ENCODE measurements at places on chromosomes 6 and 20. TPM values are rescaled to one million over a fixed set of nuclear protein-coding genes. Genes with fewer than 3 reads are reported as not detected.

DNA sequence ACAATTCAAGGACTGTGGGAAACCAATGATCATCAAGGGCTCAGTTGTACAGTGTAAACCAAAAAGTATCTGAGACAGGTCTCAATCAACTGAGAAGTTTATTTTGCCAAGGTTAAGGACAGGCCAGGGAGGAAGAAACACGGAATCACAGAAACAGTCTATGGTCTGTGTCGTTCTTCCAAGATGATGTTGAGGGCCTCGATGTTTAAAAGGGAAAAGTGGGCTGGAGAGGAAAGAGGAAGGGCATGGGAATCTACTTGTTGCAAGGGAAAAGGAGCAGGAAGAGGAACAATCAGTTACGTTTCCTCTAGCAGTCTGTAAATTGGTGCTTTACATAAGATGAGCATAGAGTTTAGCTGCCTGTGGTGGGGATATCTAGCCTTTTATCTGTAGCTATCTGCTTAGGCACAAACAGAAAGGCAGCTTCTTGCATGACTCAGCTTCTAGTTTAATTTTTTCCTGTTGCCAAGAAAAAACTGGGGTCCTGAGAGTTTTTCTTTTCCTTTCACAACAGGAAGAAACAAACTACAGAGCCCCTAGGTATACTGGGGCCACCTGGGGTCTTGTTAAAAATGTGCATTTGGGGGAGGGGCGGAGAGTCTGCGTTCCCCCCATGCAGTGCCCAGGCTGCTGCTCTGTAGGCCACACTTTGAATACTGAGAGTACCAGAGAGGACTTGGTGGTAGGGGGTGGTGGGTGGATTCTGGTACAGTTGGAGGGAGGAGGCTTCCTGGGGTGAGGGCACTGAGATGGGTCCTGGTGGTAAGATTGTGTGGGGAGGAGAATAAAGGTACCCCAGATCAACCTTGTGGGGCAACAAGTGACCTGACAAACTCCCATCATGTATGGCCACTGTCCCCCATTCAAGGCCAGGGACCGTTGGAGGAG is 35.3 kb upstream of the EZR start:
- no peaks in the 10 kb centered on the region for H3K36me3 ChIP-seq
- peak overlapping the region; percentile 24 for H3K4me3 ChIP-seq
- peaks cover 52% of the 10 kb centered on the region for H3K4me1 ChIP-seq
- DNase-seq = peak; percentile 83

- H3K36me3 ChIP-seq = no peaks in the 10 kb centered on the region
- H3K4me1 ChIP-seq = no peaks in the 10 kb centered on the region
- no peak overlapping the region for H3K27ac ChIP-seq
- H3K27me3 ChIP-seq = no peaks in the 10 kb centered on the region
Measured at GRCh38 chr6:53939830-53940229, 145.0 kb downstream of the LRRC1 start.

DNA sequence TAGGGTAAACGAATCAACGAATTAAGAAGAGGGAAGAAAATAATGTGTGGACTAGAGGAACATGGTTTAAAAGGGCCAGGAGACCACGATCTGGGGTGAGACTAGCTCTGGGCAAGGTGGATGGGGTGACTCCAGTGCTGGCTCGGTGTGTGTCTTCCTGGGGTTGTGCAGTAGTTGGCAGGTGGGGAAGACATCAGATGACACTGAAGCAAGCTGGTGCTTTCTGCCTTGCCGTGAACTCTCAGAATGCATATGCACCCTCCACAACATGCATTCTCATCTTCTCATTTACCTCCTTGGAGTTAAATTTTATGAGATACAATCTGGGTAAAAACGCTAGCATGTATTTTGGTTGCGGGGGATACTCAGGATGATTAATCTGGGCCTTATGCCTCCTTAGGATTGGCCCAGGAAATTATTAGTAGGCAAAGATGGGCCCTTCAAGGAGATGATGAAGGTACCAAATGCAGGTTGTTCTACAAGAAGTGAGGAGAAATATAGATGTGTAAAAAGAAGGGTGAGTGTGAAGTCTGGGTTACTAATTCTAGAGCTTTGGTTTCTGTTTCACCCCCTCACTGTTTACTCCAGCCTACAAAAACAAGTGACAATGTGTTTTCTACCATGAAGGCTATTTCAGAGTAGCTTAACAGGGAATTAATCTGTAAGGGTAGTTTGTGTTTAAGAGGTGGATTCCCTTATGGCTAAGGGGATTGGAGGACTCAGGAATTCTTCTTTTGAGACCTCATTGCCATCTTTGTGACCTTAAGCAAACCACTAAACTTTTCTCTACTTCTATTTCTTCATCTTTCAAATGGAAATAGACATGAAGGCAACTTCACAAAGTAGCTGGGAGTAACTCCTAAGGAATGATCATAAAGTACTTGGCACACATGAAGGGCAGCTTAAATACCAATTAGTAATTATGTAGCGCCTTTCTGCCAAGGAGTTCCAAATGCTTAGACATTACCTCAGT is 71.0 kb upstream of the SUPT3H start:
- H3K4me1 ChIP-seq = peaks cover 5% of the 10 kb centered on the region
- DNase-seq = no peak
- no peak overlapping the region for H3K4me3 ChIP-seq
- no peak overlapping the region for H3K27ac ChIP-seq
- H3K36me3 ChIP-seq = no peaks in the 10 kb centered on the region

DNA sequence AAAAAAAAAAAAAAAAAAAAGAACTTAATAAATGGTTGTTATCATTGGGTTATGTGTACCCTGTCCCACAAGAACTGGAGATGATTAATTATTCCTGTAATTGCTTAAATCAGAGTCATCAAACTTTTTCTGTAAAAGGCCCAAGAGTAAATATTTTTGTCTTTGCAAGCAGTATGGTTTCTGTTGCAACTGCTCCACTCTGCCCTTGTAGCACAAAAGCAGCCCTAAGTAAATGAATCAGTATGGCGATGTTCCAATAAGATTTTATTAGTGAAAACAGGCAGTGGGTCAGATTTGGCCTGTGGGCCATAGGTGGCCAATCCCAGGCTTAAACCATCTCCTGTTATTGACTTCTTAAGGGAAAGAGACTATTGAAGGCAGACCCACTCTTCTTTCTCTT is 252.7 kb downstream of the TSHZ2 start:
- H3K4me1 ChIP-seq = no peaks in the 10 kb centered on the region
- H3K27ac ChIP-seq = no peak overlapping the region
- no peak overlapping the region for H3K4me3 ChIP-seq
- H3K36me3 ChIP-seq = no peaks in the 10 kb centered on the region

DNA sequence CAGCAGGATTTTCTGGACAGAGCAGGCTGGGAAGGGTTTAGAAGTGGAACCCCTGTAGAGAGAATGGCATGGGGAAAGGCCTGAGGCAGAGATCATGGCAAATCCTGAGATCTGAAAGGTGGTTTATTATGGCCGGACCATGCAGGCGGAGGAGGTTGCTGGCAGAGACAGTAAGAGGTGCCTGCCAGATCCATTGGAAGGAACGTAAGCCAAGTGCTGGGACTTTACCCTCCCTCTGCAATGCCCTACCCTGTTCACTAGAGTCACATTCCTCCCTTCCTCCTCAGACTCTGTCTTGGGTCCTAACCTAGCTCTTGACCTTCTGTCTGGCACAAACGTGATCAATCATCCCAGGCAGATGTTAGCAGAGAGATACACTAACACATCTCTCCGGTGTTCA is 66.4 kb upstream of the SLC22A23 start:
- no peaks in the 10 kb centered on the region for H3K4me1 ChIP-seq
- no peak for DNase-seq
- H3K36me3 ChIP-seq = no peaks in the 10 kb centered on the region
- H3K27me3 ChIP-seq = peaks cover 79% of the 10 kb centered on the region
- H3K27ac ChIP-seq = no peak overlapping the region

DNA sequence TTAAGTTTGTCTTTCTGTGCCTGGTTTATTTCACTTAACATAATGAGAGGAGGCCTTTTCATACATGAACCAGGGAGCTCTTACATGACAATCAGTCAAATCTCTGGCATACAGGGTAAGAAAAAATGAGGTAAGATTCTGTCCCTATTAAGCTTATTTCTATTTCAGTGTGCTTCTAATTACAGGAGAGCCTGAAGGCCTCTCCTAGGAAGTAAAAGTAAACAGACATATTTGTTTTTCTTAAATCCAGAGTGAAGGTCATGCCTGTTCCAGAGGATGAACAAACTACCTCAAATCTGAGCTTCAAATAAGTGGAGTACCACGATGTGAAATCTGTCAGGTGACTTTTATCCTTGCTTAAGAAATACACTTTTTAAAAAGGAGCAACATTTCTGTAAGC is 72.6 kb downstream of the POPDC3 start:
- peaks cover 27% of the 10 kb centered on the region for H3K27me3 ChIP-seq
- H3K4me3 ChIP-seq = no peak overlapping the region
- no peak overlapping the region for H3K27ac ChIP-seq
- no peaks in the 10 kb centered on the region for H3K4me1 ChIP-seq

The NCOA5 gene
- total RNA-seq = 19.4 TPM

DNA sequence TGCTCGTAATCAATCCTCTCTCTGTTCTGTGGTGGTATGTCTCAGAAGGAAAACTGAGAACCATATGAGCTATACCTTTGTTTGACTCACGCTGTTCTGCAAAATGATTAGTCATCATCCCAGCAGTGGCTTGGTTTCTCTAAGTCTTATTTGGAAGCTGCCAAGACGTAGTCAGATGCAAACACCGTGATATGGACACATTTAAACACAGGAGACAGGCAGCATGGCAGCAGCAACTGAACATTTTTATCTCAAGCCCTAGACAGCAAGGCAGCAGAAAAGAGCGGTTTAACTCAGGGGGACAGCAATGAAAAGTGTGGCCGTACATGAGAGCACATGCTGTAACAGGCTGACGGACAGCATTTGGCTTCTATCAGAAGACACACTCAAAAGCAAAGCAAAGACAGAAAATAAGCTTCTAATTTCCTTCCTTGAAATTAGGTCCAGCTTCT is 1295.1 kb downstream of the EPHA7 start:
- no peaks in the 10 kb centered on the region for H3K27me3 ChIP-seq
- DNase-seq = no peak
- H3K27ac ChIP-seq = no peak overlapping the region
- no peak overlapping the region for H3K4me3 ChIP-seq
- no peaks in the 10 kb centered on the region for H3K36me3 ChIP-seq

DNA sequence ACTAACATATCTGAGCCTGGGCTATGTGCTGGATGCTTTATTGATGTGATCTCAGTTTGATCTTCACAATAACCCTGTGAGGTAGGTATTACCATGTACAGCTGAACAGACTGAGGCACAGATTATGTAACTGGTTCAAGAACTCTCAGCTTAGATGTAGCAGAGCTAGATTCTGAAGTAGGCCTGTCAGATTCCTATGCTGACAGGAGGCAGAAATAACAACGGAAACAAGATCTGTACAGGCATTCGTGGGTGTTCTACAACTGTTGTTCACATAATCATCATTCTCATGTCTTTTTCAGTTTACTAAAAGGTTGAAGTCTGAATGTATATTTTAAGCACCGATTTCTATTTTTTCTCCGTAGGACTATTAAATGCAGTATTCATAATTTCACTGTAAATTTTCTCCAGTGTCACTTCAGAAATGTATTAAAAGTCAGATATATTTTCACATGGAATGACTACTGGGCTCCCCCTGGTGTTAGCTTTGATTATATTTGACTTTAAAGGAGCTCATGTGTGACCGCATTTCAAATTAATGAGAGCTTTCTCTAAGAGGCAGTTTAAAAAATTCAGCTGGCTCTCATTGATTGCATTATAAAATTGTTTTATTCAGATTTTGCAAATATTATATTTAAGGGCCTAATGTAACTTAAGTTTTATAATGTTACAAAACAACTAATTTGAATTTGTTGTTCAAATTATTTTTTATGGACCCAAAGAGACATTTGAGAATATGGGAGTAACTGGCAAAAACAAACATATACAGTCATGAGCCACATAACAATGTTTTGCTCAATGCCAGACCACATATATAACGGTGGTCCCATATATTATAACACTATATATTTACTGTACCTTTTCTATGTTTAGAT is 36.4 kb upstream of the SLC17A4 start:
- H3K4me1 ChIP-seq = no peaks in the 10 kb centered on the region
- peaks cover 2% of the 10 kb centered on the region for H3K27me3 ChIP-seq
- no peak overlapping the region for H3K27ac ChIP-seq
- peak; percentile 54 for DNase-seq

DNA sequence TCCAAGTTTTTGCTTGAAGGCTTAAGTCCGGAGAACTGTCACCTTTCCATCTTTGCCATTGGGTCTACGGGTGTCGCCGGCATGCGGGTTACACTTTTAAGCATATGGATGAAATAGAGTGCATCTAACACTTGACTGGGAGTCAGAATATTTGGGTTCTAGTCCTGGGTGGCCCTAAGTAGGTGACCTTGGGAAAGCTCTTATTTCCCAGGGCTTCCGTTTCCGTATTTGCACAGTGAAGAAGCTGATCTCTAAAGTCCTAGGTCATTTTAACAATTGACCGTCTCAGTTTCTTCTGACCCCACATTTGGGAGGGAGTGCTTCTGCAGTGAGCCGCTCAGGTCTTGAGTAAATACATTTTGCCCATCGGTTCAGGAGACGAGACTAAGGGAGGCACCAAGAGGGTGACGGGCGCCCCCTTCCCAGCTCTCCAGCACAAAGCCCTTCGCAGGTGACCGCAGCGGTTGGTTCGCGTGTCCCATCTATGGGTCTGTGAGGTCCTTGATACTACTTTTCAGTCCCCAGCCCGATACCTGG is 651 bp upstream of the BLTP3A start:
- peaks cover 3% of the 10 kb centered on the region for H3K36me3 ChIP-seq
- peak overlapping the region; percentile 95 for H3K27ac ChIP-seq
- peak overlapping the region; percentile 68 for H3K4me3 ChIP-seq
- H3K27me3 ChIP-seq = no peaks in the 10 kb centered on the region

The ENPP4 gene
- 0.07 TPM for total RNA-seq

The TNNC2 gene
- total RNA-seq = not detected

The OTOR gene
- not detected for total RNA-seq

DNA sequence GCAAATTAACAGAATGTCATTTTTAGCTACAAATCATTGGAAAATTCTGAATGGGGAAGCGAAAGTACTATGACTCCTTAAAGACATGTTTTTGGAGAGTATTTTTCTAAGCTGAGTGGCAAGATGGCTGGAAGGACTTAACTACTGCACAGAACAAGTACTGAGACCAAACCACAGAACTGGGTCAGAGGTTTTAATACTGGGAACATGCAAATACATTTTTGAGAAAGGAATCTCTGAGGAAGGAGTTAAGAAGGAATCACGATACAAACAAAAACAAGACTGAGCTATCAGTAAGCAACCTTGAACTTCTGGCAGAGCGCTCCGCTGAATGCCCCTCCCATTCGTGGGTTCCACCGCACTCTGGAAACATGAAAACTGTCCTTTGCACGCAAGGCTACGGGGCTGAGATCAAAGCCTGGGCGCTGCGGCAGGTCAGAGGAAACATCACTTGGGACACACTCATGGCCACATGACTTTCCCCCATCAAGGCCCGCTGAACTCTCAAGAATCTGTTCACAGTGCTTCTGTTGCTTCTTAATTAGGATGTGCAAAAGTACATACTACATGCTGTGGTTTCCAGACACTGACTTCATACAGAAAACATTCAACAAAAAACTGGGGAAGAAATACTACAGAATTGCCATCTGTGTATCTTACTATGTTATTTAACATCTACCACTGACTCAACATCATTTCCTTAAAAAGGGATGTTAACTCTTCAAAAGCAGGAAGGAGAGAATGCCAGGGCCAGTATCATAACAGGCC is 27.8 kb downstream of the SLC23A2 start:
- H3K27ac ChIP-seq = no peak overlapping the region
- no peak overlapping the region for H3K4me3 ChIP-seq
- H3K36me3 ChIP-seq = no peaks in the 10 kb centered on the region
- no peak for DNase-seq

- H3K27me3 ChIP-seq = no peaks in the 10 kb centered on the region
- no peak overlapping the region for H3K27ac ChIP-seq
- no peak for DNase-seq
- H3K4me3 ChIP-seq = no peak overlapping the region
- no peaks in the 10 kb centered on the region for H3K36me3 ChIP-seq
Measured at GRCh38 chr6:169539176-169539897, 162.5 kb downstream of the WDR27 start.

The HDGFL1 gene
- total RNA-seq = 0.38 TPM

The SLC17A3 gene
- total RNA-seq = not detected

The FRK gene
- total RNA-seq = 0.22 TPM

The SERPINB6 gene
- total RNA-seq = 124 TPM

All from K562 (cell line).